ENCODE measurements at places on chromosomes 2 and 18.

DNA sequence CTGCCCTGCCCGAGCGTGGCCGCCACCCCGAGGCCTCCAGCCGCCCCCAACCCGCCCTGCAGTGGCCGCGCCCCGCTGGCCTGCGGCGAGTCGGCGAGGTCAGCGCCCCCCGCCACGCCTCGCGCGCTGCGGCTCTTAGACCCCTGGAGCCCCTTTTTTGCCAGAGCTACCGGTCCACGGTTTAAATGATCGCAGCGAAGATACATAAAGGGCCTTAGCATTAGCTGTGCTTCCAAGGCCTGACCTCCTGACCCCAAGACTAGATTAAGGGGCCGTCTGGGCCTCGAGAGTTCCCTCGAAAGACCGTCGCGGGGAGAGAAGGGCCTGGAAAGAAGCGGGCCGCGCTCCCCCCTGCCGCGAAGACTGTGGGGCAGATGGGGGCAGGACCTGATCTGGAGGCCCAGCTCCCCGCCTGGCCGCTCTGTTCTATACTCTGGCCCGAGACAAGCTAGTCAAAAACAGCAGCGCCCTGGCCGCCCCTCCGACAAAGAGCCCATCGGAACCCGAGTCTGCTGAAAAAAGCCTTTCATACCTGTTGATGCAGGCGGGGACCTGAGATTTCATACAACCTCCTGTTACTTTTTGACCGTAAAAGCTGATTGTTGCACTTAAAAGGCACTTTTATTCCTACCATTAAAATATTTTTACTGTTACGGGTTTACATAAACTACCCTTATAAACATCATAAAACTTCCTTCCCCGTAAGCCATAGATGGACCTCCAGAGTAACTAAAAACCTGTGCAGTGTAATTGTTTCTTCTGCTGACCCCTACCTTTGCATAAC, 68.7 kb upstream of the PSMD14 start:
- no peak for DNase-seq

DNA sequence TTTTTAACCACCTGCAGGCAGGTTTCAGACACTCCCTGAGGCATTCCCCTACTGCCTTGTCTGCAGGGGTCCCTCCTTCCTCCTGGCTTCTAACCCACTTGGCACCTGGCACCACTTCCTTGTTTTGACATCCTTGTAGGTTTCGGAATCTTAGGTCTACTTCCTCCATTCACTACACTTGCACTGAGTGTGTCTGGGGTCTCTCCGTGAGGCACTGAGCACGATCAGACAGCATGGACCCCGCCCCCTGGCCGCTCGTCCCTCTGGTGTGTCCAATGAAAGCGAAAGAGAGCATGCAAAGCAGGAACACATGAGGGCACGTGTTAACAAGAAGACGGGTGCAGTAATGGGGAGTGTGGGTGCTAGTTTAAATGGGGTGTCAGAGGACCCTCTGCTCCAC, 63.8 kb downstream of the HAUS1 start:
- DNase-seq = peak; percentile 21

GRCh38 chr2:160646684-160647444, 153.3 kb upstream of the RBMS1 start:
- no peak for DNase-seq

- no peak for DNase-seq
These were observed 77.7 kb upstream of the IGFBP5 start for GRCh38 chr2:216773072-216773471.

DNA sequence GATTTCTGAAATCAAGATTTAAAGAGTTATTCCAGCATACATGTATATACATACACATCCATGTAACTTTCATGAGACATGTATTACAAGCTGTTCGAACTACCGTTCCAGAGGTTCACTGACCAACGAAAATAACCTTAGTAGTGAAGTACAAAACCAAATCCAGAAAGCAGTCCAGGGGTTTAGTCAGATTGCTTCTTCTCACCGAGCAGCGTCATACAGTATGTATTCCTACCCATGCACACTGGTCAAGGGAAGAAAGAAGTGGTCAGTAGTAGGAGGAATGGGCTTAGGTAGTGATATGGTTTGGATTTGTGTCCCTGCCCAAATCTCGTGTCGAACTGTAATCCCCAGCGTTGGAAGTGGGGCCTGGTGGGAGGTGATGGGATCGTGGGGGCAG, 45.3 kb downstream of the E2F6 start:
- DNase-seq = no peak

GRCh38 chr18:35662293-35663062, 80.9 kb downstream of the GALNT1 start:
- no peak for DNase-seq

- no peak for DNase-seq
These were observed 1.5 kb downstream of the SPOPL start for GRCh38 chr2:138503087-138503442.

DNA sequence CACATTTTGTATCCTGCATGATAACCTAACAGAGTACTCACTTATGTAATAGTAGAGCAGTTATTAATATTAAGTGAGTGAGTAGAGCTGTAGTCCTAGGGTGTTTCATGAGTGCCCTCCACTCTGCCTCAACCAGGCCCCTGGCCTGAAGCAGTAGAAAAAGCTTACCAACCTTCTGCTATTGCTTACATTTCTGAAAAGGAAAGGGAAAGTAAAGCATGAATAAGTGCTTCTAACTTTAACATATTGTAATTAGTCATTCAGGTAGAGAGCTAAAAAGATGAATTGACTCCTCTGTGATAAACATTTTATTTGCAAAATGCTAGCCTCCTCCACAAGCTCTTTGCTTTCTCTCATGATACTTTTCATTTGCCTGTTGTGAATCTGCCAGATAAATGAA, 94.7 kb upstream of the RPE start:
- no peak for DNase-seq
